ENCODE measurements at places on chromosomes 2 and 18.

DNA sequence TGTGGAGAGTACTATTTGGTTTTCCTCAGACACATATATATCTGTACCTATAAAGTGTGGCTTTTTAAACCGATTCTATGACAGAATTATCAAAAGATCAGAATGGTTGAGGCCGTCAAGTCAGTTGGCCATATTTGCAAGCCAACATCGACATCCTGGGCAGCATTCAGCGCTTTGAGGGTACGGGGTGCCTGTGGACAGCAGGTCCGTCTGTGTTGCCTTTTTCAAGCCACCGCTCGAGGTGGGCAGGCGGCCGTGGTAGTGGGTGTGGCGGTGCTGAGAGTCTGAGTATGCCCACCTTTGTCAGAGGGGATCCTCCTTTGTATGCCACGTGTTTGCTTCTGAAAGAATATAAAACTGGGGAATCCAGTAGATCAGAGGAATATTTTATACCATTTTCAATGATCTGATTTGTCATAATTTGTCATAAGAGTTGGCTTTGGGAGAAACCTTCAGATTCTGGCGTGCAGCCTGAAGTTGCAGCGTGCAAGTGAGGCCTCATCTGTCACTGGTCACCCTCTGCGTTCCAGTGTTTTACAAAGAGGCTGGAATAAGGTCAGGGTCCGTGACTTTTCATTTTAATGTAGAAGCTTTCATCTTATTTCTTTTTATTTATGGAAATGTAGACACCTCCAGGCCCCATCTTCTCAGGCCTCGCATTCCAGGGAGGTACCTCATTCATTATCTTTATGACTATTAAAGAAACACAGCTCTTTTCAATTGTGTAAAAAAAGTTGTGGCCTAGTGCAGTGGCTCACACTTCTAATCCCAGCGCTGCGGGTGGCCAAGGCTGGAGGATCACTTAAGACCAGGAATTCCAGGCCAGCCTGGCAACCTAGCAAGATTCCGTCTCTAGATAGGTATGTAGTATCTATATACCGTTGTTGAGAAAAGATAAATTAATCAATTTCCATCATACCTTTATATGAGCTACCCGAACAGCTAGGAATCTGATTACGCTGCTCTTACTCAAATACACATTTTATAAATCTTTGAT, 37.8 kb upstream of the RBM44 start:
- no peak for DNase-seq

GRCh38 chr2:27572998-27573429, 9.8 kb upstream of the ZNF512 start:
- DNase-seq = no peak

DNA sequence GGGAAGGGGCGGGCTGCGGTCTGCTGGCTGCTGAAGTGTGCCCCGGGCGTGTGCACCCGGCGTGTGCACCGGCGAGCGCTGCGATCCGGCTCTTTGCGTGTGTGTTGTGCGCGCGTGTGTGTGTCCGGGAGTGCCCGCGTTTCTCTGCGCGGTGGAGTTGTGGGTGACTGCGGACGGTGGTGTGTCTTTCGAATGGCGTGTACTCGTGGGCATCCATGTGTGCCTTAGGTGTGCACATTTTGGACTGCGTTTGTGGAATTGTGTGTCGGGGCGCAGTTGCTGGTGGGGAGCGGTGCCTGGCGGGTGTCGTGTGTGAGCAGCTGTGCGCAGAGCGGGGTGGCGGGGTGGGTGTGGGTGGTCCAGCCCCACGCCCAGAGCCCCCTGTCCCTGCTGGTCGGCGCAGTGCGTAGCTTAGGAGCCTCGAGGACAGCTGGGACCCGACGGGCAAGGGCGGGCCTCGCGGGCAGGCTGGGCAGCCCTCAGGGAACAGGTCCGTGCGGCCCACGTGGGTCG, 533 bp downstream of the HPCAL1 start:
- DNase-seq = peak; percentile 74

GRCh38 chr2:183541766-183542165, 417.5 kb downstream of the NUP35 start:
- peak; percentile 57 for DNase-seq

DNA sequence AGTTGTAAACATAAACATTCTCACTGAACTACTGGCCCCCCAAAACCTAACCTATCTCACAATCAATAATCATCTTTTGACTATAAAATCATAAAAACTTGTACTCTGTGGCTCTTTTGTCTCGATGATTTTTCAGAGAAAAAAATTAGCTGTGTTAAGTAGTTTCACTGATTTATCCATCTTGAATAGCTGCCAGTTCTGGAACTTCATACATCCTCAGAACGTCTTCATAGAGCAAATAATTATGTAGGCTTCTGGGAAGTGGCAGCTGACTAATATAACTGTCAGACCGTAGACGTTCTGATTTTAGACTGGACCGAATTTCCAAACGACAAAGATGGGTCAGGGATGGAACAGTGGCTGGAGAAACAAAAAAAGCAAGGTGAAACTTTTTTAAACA, 97.3 kb upstream of the CHAC2 start:
- DNase-seq = no peak

DNA sequence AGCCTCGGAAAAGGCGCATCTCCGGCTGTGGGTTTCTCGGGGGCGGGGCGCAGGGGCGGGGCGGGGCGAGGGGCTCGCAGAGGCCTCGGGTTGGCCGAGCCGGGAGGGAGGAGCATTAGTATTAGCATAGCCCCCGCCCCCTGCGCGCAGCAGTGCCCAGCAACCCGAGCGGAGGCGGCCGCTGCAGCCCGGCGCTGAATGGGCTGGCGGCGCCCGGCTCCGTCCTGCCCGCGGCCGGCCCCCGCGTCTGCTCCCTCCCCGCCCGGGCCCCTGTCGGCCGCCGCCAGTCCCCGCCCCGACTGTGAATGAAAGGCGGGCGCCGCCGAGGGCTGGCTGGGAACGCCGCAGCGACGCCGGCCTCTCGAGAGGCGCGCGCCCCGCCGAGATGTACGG, at the start of gene EFR3B:
Gene EFR3B, plus strand, starts transcription at position 149 of the 393 bp plus-strand sequence. Its CDS starts 237 bp downstream, at position 386.
- DNase-seq = peak; percentile 96

- DNase-seq = no peak
Observed at GRCh38 chr18:69720422-69720821, 227.3 kb downstream of the CD226 start.

DNA sequence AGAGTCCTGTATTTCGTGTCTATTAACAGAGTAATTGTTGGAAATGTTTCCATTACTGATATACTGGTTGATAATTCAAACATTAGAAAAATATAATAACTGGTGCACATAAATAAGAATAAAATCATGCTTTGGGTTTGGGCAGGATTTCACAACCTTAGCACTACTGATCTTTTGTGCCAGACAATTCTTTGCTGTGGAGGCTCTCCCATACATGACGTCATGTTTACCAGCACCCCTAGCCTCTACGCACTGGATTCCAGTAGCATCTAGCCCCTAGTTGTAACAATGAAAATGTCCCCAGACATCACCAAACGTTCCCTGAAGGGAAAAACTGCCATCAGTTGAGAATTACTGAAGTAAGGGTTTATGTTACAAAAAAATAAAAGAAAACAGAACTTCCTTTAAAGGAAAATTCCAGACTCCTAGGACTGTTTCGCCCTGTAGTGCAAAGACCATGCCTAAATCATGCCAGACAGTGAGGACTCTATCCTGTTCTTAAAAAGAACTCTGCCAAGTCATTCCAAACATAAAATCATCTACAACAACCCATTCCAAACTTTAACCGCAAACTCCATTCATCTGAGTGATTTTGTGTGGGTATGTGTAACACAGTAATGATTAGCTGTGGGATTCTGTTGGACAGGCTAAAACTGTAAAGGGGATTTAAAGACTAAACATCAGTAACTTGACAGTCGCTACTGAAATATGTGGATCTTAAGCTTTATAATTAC, 313.4 kb upstream of the CCDC68 start:
- no peak for DNase-seq

DNA sequence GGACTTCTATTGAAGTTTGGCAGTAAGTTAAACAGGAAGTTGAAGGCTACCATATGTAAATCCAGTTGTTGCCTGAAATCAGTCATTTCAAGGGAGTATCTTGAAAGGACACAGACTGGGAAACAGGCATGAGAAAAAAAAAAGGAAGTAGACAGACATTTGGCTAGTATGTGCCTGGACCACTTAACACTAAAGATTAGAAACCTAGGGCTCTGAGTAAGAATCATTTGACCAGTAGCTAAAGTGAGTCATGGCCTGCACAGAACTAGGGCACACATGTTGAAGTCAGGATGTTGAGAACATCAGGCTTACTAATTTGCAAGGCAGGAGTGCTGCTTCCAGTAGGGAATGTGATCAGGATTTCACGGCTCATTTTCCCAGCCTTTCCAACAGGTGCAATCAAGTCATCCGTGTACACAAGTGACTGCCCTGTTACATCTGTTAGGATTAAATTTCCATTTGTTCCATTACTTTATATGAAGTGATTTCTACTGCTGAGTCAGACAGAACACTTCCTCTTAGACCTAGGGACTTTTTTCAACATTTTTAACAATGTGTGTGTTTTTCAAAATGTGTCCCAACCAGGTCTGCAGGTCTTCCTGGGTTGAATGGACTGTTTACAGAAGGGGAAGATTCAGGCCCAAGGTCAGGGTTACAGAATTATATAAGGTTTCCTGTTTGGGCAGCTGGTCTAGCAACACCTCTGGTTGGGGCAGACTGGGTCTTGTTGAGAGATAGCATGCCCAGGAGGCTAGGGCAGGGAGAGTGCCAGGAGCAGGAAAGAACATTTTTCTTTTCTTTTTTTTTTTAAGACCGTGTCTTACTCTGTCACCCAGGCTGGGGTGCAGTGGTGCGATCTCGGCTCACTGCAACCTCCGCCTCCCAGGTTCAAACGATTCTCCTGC, 145.6 kb downstream of the TGIF1 start:
- peak; percentile 58 for DNase-seq

- DNase-seq = no peak
Observed at GRCh38 chr2:132680544-132680943, 10.5 kb upstream of the LYPD1 start.

GRCh38 chr2:23782126-23782525, 144.8 kb downstream of the ATAD2B start:
- no peak for DNase-seq

DNA sequence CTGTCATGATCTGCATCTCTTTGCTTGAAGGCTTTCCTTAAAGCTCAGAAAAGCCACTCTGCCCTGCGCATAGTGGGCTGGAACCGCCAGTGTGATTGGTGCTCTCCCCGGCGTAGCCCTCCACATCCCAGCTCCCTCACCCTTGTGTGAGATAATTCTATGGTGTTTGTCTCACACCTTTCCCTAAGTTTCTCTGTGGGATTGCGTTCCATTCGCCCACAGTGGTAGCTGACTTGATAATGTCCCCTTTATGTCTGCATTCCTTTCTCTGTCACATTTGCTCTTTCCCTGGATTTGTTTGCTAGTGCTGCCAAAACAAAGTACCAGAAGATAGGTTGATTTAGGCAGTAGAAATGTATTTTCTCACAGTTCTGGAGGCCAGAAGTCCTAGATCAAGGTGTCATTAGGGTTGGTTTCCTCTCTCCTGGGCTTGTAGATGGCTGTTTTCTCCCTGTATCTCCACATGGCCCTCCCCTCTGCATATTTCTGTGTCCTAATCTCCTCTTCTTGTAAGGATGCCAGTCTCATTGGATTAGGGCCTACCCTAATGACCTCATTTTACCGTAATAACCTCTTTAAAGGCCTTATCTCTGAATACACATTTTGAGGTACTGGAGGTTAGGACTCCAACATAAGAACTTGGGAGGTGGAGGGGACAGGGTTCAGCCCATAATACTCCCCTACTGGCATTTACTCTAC, 7.4 kb upstream of the TMEM87B start:
- DNase-seq = no peak

- DNase-seq = no peak
Observed at GRCh38 chr2:40166006-40166405, 285.9 kb downstream of the SLC8A1 start.

GRCh38 chr2:4862031-4862430, 830.2 kb upstream of the SOX11 start:
- no peak for DNase-seq

- DNase-seq = peak; percentile 65
Observed at GRCh38 chr2:162840598-162841246, 2.2 kb upstream of the KCNH7 start.

GRCh38 chr2:173881461-173881860, 83.7 kb downstream of the SP3 start:
- no peak for DNase-seq

GRCh38 chr2:79935771-79936657, 368.5 kb downstream of the LRRTM1 start:
- peak; percentile 77 for DNase-seq

- DNase-seq = no peak
Observed at GRCh38 chr2:2775018-2775417, 443.9 kb upstream of the MYT1L start.

DNA sequence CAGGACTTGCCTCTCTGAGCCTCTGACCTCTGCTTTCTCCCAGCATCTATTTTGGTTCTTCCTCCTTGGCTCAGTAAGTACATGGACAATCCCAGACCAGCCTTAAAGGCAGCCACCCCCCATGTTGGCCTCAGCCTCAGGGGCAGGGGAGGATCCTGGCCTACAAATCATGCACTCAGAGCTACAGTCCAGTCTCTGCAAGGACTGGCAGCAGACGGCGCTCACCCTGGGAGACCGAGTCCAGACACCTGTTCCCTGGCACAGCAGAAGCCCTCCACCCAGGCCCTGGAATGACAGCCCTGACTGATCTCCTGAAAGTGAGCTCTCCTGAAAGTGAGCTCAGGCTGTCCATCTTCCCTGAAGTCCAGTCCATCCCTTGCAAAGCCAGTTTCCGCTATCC, 25.7 kb upstream of the PTPN4 start:
- DNase-seq = no peak

GRCh38 chr2:239855863-239856587, 169.1 kb downstream of the NDUFA10 start:
- no peak for DNase-seq

DNA sequence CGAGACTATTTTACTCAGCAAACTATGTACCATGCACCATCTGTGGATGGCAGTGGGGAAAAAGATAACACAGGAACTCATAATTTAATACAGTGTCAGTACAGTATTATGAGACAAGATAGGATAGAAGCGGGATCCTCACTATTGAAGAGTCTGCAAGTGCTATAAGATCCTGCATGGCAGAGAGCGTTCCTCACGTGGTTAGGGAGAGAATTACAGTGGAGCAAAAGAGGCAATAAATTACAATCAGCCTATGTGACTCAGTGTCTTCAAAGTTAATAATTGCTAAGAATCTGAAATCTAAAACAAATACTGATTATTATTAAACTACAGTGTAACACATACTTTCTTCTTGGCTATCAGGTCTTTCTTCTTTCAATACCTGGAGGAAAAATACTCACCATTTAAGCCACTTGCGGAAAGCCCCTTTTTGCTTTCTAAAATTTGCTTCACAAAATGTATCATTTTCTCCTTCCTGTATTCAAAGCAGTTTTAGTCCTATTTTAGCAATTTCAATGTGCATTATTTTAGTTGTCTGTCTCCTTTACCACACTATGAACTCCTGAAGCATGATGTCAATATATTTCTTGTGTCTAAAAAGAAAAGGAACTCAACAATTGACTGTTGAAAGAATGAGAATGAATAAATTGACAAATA, 342.9 kb downstream of the SPAG16 start:
- DNase-seq = no peak

- no peak for DNase-seq
Observed at GRCh38 chr2:61911510-61911909, 6.0 kb downstream of the COMMD1 start.

- no peak for DNase-seq
Observed at GRCh38 chr2:55452879-55453278, 33.2 kb upstream of the CCDC88A start.
